ENCODE measurements at places on chromosomes 7 and 10.

GRCh38 chr10:15567952-15568351 is 151.8 kb downstream of the ITGA8 start:
- DNase-seq = no peak

GRCh38 chr10:3784510-3785250 is at the start of gene KLF6:
KLF6 (minus strand) TSS chr10:3785209; CDS start chr10:3785014, 195 bp downstream.
- peak; percentile 36 for DNase-seq

DNA sequence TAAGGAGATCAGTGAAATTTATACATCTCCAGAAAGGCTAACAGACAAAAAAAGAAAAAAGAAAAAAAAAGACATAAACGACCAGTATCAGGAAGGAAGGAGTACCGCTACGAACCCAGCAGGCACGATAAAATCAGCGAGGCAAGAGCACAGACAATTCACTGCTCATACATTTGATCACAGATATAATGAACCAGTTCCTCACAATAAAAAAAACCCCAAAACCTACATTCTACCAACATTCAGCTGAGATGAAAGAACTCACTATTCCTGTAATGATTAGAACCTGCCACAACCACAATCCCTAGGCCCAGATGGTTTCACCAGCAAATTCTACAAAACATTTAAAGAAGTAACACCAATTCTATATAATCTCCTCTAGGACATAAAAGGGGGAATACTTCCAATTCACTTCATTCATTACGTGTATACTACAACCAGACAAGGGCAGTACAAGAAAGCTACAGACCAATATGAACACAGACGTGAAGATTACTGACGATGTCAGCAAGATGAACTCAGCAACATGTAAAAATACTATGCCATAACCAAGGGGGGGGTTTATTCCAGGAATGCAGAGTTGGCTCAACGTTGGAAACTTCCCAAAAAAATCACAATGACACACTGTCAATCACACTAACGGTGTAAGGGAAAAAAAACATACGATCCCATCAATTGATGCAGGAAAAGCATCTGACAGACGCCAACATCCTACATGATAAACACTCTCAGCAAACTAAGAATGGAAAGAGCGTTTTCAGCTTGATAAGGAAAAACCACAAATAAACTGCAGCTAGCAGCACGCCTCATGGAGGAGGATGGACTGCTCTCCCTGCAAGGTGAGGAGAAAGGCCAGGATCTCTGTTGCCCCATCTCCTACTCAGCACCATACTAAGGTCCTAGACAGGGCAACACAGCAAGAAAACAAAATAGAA is 256.2 kb downstream of the ELFN1 start:
- no peak for DNase-seq

DNA sequence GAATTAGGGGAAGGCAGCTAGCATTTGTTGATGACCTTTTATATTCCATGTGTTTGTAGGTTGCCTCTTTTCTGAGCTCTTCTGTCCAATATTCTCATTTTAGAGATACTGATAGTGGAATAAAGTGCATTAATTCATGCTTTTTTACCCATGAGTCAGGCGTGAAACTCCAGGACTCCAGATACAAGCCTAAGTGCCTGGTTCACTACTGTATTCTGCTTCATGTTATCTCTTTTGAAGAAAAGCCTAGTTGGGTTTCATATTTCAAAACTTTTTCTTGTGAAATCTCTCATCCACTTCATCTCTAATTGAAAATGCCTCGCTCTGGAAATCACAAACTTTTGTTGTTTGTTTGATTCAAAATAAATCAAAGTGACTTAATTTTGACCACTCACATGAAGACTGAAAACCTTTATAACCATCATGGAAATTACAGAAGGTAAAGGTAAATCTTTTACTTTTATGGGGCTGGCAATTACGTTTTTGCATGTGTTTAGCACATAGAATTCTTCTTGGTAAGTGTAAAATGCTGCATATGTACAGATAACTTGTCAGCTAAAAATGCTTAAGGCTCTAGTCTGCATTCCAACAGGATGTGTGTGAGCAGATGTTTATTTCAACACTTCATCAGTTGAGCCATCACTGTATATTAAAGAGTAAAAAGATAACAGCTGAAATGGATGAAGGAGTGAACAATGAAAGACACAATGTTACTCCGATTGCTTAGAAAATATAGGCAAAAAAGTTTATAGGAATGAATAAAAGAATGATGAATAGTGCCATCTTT is 961.8 kb upstream of the CELF2 start:
- no peak for DNase-seq

DNA sequence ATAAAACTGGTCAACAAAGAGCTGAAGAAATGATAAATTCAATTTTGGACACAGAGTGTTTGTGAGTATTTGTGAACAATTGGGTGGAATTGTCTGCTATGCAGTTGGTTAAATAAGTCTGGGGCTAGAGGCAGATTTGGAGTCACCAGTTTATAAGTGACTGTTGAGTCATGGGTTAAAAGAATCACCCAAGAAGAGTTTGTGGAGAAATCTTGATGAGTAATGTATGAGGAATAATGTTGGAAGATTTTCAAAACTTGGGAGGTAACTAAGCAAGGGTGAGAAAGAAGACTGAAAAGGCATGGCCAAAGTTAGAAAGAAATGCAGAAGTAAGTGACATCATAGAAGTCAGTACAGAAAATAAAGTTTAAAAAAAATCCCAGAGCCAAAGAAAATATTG is 750.7 kb downstream of the MAGI2 start:
- no peak for DNase-seq

DNA sequence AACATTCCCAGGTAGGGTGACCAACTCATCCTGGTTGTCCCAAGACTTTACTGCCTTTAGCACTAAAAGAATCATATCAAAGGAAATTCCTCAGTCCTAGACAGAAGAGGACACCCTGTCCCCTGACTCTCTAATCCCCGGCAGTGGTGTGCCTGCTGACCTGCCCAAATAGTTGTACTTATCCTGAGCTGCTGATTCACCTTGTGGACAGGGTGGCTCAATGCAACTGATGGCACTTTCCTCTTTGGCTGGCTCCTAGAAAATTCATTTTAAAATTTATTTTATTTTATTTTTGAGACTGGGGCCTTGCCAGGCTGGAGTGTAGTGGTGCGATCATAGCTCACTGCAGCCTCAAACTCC is 111.7 kb downstream of the JCAD start:
- DNase-seq = no peak

DNA sequence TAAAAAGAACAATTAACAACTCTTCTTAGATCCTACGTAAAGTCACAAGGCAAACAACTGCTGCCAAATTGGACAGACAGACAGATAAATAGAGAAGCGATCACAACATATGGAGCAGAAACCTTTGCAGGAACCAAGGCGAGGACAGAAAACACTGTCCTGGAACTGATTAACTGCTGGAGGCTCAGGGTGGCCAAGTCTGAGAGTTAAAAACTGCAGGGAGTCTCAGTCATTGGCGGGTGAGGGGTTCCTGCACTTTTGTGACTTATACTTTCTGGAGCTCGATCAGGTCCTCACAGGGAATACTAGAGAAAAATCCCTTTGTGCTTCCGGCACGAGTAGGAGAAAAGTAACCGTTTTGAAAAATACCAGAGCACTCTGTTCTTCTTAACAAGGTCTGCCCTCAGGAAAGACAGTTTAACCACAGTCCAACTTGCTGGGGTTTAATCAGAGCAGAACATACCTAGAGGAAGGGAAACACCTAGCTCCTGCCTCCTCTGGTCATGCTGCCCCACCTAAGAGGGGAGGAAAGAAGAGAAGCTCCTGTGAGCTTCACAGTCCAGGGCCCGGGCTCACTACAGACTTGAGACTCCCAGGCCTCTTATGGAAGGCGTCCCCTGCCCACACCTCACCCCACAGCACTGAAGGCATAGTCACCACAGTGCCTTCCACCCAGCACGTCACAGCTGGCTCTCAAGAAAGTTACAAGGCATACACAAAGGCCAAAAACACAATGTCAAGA is 74.9 kb downstream of the LARP4B start:
- no peak for DNase-seq

DNA sequence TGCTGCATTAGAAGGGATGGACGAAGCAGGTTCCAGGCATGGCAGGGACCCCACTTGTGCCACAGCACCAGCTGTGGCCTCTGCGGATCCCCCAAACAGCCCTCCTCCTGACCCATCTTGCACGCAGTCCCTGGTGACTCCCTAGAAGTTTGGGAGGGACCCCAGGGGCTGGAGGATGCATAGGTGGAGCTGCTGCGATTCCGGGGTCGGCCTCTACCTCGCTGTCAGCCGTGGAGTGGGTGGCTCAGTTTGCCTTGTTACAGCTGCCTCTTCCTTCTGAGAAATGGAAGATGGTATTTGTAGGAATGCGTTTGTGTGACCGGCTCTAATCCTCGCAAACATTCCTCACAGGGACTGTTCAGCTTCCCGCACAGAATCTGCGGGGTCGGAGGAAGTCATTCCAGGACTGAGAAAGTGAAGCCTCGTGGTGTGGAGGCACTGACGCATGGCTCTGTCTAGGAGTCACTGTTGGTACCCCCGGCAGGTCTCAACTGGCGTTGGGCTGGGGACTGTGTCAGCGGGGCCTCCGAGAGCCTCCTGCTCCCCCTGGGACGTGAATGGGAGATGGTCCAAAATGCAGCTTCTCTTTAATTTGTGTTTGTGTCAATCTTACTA is 17.5 kb downstream of the PWWP2B start:
- DNase-seq = no peak

DNA sequence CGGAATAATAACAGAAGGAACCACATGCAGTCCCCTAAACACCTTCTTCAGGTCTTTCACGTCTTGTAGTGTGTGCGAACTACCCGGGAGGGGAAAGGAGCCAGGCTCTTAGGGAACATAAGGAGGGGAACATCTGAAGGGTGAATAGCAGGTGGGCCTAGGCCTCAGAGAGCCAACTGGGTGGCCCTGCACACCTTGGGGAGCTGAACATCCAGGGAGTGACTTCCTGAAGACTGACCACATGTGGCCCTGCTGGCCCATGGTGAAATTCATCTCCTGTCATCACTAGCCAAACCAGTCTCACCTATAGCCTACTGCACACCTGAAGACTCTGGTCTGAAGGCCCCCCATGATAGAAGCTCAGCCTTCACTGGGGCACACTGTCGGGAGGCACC is 5.6 kb downstream of the CALML3 start:
- DNase-seq = no peak

DNA sequence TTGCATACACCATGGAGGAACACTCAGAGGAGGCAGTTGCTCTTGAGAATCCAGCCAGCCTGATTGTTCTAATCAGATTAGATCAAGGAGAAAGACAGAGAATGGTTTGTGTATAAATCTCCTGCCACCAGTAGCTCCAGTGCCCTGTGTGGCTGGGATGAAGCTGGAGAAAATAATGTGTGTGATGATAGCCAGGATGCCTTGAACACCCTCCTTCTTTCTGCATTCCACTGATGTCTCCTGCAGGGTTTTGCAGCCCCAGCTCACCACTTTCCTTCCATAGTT is 614.7 kb upstream of the FOXK1 start:
- DNase-seq = no peak

GRCh38 chr7:105742787-105743186 is 133.6 kb downstream of the ATXN7L1 start:
- no peak for DNase-seq

DNA sequence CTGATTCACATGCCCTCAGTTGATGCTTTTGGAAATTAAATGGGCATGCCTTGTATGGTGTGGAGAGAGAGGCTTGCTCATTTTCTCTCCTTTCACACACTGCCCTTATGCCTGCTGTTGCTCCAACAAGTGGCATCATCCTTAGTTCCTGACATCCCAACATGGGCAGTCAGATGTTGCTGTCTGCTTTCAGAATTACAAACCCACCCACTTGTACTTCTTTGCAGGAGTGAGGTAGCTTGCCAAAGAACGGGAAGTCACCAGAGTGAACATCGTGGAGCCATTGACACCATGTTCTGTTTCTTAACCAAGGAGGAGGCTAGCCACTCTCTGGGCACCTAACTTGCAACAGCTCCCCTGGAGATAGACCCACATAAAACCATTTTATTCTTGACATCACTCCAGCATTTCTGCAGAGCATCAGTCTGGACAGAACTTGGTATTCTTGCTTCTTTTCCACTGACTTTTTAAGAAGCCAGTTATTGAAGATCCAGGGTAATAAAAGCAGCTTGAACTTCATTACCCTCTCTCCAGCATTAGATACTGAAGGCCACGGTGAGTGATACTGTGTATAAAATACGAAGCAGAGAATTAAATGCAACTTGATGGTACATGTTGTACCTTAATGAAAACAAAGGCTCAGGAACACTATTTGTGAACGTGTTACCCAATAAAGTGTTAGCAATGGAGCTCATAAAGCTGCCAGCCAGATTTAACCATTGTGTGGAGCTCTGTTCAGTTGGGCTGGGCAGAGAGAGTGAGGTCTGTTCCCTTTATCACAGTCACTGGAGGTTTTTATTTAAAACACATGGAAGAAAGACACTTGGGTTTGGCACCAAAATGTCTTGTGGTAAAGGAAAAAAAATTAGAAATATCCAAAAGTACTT is 195.8 kb upstream of the HABP2 start:
- DNase-seq = no peak

- no peak for DNase-seq
These were observed 155.7 kb downstream of the PLXNA4 start for GRCh38 chr7:132420527-132420926.

- DNase-seq = no peak
These were observed 231.6 kb downstream of the TEX36 start for GRCh38 chr10:125451319-125451718.

DNA sequence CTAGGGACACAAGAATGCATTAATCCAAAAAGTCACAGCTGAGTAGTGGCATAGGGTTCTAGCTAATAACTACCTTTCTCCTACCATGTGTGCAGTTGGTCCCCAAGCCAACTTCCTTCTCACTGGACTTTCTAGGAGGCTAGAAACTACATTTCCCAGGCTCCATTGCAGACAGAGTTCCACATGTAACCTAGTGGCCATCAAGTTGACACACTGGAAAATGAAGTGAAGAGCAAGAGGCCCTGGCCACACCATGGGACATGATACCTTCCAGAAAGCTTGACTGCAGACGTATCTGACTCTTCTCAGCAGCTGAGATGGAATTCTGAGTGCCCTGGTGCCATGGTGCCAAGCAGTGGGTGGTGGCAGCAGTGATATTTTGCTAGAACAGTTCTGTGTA is 49.8 kb upstream of the TMEM273 start:
- no peak for DNase-seq

DNA sequence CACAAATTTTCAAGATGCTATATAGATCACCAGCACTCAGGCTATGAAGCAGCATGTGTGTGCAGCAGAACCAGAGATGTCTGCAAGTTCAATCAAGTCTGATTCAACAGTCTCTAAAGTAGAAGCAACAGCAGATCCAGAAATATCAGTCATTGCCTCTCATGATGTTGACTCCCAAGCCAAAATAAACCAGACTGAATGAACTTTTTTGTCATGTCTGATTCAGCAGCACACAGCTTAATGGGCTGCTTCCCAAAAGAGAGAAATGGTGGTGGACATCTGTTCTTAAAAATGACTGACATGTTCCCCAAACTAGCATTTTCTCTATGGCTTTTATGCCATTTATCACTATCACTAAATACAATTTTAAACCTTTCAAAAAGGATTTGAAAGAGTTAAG is 53.8 kb downstream of the TMEM26 start:
- no peak for DNase-seq

Measured in T-helper 1 cell (primary cell).